ENCODE measurements at places on chromosomes 6 and 20.

DNA sequence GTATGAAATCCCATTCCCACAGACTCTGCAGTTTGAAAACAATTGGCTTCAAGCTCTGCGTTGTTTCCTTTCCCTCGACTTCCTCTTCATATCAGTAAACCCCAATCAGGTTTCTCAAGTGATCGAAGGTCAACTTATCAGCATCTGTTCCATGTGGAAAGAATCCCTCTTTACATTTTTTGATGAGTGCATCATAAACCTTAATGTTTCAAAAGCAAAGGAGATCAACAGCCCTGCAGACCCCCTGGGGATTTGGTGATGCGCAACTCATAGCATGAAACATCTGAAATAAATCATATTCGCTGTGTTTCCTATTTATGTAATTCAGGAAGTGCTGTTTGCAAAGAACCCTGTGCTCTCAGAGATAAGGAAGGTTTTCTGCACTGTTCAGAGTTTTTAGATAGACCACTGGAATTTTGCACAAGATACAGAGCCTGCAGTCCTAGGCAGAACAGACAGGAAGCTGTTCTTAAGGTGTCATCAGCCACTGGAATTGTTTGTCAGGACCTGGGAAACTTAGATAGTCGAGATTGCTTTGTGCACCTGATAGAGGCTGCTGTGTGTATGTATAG lies 216.0 kb downstream of the HIVEP2 start:
- no peak for DNase-seq

- DNase-seq, result peak; percentile 72
Observed at GRCh38 chr6:84774157-84774984, 10.0 kb upstream of the TBX18 start.

GRCh38 chr6:157068691-157069324 lies 254.5 kb downstream of the TMEM242 start:
- no peak for DNase-seq

GRCh38 chr6:71466362-71466761 lies 177.8 kb downstream of the OGFRL1 start:
- DNase-seq, result no peak

GRCh38 chr20:53036992-53037391 lies 64.8 kb downstream of the TSHZ2 start:
- no peak for DNase-seq

- peak; percentile 56 for DNase-seq
Observed at GRCh38 chr6:19851241-19852089, 14.3 kb downstream of the ID4 start.

DNA sequence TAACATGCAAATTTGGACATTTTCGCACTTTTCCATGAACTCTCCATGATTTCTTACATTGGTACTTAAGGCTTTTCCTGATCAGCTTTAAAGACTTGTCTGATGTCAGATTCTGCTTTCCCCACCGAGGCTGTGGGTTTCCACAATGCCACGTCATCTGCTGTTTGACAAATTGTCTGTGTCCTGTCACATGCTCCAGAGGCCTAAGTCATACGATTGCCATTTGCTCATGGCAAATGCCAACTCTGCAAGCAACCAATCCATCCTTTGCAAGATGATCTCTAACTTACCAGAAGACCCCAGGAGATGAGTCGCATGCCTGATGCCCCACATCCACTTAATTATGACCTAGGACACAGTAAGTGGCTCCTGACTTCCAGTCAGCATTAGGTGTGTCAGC lies 556.5 kb downstream of the BMP2 start:
- DNase-seq, result no peak

GRCh38 chr20:34458631-34459030 lies 57.6 kb upstream of the DYNLRB1 start:
- no peak for DNase-seq

DNA sequence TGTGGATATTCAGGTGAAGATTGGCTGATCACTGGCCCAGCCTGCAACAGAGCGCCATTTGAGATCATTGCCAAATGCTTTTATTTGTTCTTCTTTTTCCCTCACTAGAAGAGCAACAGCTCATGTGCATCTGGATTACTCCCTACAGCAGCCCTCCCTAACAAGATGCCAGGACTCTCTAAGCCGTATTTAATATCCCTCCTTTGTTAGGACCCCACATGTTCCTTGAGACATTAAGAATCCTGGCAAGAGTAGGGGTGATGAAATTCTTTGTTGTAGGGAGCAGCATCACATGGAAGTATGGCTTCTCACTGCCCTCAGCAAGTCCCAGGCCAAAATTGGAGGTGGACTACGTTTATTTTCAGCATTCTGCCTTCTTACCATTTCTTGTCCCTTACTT lies 167.8 kb downstream of the PAX1 start:
- DNase-seq, result no peak

- DNase-seq, result no peak
Observed at GRCh38 chr6:158303210-158303731, 9.0 kb upstream of the TULP4 start.

DNA sequence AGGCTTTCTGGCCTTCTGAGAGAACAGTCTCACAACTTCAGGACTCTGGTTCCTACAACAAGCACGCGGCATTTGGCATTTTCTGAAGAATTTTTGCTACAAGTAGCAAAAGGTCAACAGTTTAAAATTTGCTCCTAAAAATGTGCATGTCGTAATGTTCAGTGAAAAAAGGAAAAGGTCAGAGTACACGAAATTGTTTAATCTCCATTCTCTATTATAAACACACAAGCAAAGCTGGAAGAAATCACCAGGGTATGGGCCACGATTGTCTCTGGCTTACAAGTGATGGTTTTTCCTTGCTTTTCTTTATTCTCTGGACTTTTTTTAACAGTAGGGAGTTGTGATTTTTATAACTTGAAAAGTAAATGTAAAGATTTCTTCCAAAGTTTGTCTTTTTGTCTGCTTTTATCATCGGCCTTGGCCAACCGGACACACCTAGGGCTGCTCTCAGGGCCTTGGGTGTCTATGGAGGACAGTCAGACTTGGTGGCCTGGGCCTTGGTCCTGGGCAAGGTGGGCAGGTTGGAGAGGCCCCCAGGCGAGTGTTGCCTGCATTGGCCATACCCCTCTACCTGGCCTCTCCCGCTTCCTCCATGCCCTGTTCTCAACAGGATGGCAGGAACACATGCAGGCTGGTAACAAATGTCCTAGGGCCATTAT lies 32.4 kb downstream of the PLEKHG1 start:
- DNase-seq, result no peak

GRCh38 chr6:146574211-146574610 lies 24.6 kb upstream of the ADGB start:
- no peak for DNase-seq

GRCh38 chr6:1390133-1390945 lies 963 bp downstream of the FOXF2 start:
- DNase-seq, result peak; percentile 73

DNA sequence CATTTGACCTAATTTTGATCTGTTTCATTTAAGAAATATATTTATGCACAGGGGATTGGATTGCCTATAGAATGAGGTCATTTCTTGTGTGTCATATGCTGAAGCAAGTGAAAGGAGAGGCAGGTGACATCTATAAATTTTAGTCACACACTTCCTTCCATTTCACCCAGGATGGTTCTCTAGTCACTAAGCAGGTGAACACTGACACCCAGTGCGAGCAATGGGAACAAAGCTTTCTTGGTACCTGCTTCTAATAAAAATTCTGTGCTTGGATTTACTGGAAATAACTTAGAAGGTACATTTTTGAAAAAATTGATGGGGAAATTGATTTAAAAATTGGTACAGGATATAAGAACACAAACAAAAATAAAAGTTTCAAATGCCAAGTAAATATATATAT lies 66.9 kb upstream of the MC3R start:
- no peak for DNase-seq

- DNase-seq, result no peak
Observed at GRCh38 chr20:59448851-59449444, 148.5 kb downstream of the EDN3 start.

GRCh38 chr20:22999756-23000155 lies 35.4 kb upstream of the SSTR4 start:
- no peak for DNase-seq

DNA sequence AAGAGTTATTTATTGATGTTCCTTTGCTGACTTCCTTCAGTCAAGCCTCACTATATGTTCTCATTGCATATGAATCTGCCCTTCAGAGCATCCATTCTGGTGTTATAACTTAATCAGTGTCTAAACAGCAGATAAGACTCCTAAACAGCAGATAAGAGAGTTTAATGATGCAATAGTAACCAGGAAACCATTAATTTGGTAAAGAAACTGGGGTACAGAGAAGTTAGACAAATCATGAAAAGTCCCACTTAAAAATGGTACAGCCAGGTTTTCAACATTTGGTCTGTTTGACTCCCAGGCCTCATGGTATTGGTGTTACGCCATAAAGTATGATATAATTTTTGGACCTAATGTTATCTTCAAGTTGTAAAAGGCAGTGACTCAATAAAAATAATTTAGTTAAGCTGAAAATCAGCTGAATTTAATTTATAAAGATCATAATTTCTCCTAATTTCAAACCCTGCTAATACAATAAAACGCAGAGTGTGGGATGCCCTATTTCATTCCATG lies 127.4 kb upstream of the DST start:
- DNase-seq, result no peak

GRCh38 chr6:111190637-111191036 lies 103.3 kb downstream of the SLC16A10 start:
- DNase-seq, result no peak

- DNase-seq, result peak; percentile 30
Observed at GRCh38 chr6:170087941-170088581, 202.8 kb downstream of the DLL1 start.

DNA sequence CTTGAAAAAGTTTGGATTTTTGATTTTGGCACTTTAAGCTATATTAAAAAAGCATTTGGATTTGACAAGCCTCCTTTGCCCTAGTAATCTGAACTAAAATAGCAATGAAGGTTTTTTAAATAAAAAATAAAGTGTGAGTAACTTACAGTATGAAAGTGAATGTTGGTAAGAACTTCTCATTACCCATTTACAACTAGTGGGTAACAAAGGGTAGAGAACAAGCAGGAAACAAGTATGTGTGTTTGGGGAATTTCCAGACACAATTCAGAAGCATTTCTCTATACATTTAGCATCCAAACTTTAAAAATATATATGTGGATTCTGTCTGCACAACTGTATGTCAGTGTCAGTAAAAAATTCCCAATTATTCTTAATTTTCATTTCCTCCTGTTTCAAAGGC lies 2.9 kb downstream of the TMEM30A start:
- no peak for DNase-seq
